ENCODE measurements at places on chromosomes 12 and 14.

GRCh38 chr14:87122166-87122565 is 870.8 kb downstream of the GALC start:
- DNase-seq = no peak

DNA sequence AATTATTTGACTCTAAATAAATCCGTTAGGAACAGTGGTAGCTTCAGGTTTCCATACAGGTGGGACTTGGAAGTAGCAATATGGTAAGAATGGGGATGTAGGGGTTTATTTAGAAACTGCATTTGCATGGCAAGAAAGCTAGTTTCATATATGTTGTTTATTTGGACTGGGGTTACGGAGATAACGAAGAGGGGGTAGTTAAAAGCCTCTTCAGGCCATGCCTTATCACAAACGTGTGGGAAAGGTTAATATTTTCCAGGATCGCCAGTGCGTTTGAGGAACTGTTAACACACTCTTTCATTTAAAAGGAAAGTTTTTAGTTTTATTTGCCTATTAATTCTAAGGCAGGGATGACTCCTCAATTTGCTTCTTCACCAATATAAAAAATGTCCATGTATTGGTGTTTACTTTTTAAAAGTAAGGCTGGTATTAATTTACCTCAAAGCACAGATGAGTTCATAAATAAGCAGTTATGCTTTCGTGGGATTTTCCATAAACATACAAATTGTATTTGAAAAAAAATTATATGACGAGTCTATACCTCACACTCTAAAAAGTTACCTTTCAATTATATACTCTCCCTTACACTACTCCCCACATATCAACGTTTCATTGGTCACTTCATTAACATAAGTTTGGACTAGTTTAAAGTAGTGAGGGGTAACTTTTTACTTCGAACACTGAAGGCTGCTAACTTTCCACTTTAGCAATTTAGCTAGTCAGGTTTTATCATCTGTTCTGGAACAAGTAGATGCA is 814 bp downstream of the RAB2B start:
- no peak for DNase-seq

DNA sequence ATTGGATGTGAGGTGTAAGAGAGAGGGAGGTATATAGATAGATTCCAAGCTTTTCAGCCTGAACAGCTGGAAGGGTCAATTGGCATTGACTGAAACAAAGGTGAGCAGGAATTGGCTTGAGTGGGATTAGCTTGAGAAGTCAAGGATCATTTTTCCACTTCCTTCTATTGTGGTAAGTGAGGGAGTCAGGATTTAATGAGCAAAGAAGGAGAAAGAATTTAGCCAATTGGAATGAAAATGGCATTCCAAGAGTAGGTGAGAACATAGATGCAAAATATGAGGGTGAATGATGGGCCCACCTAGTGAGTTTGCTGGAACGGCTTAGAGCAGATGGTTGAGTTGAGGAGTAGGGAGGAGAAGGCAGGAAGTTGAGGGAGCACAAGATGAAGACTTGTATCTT is 56.5 kb upstream of the ETV6 start:
- no peak for DNase-seq

DNA sequence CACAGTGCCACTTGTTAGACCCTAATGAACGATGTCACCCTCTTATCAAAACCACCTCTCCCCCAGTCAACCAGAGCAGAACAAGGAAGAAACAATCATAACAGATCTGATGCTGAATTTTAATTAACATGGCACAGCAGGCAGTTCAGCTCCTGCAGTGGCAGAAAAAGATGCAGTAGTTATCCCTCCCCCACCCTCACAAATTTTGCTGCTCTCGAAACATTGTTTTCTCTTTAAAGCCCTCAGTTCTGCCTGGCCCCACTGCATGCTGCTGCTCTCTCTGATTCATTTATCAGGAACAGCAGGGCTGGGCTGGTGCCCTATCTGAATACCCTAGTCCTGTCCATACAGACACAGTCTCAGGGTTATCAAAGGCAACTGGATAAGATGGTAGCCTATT is 12.2 kb downstream of the CCDC175 start:
- no peak for DNase-seq

DNA sequence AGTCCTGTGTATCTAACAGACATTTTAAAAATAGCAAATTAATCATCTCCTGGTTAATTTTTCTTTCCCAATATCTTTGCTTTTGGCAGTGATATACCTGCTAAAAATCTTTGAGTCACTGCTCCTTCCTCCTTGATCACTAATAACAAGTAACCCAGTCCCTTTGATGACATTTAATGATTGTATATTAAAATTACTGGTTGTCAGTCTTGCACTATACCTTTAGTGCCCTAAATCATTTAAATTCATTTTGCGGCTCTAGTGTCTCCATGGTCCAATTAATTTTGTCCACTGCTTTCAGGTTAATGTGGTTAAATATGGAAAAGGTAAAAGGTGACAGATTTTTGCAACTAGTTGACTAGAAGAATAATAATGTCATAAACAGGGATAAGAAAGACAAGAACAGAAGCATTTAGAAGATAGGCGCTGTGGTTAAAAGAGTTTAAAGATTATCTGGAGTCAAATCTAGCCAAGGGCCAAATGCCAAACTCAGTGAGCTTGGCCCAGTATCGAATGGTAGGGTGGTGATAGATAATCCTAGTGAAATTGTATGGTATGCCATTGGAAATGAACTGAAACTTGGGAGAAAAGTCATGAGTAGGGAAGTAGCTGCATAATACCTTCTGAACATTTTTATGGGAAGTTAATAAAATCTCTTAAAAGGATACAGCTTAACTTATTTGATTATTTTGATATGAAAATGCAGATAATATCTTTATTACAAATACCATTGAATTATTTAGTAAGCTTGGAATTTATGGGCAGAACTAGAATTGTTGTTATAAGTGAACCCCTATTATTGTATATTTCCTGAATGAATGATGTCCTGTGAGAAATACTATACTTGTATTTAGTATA is 115.0 kb downstream of the PCNX1 start:
- DNase-seq = no peak

DNA sequence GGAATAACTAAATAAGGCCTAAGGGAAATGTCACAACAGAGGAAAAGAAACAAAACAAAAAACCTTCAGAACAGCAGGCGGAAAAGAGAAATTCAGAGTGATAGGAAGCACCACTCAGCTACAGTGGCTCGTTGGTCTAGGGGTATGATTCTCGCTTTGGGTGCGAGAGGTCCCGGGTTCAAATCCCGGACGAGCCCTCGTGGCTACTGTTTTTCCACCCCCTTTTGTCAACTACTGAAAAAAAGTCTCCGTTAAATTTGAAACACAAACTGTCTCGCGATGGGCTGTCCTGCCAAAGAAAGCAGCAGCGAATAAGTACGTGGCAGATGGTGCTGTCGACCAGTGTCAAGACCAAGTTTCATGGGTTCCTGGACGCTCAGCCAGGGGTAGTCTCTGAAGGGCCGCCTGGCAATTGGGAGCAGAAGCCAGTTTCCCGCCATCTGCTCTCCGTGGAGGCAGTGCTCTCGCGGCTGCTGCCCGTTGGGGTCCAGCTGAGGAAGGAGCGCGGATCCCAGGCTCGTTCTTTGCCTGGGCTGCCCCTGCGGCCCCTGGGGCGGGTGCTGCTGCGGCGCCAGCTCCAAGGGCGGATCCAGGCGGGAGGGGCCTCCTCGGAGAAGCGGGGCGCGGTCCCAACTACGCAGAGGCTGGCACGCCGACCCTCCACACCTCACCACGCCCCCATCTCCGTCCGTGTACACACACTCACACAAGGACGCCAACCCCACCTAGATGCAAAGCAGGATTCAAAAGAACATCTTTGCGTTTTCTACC is at the start of gene RNASE4:
RNASE4 (plus strand) TSS at position 670 of the 771 bp plus-strand sequence. CDS start 14,812 bp downstream, outside the sequence.
- DNase-seq = peak; percentile 93

DNA sequence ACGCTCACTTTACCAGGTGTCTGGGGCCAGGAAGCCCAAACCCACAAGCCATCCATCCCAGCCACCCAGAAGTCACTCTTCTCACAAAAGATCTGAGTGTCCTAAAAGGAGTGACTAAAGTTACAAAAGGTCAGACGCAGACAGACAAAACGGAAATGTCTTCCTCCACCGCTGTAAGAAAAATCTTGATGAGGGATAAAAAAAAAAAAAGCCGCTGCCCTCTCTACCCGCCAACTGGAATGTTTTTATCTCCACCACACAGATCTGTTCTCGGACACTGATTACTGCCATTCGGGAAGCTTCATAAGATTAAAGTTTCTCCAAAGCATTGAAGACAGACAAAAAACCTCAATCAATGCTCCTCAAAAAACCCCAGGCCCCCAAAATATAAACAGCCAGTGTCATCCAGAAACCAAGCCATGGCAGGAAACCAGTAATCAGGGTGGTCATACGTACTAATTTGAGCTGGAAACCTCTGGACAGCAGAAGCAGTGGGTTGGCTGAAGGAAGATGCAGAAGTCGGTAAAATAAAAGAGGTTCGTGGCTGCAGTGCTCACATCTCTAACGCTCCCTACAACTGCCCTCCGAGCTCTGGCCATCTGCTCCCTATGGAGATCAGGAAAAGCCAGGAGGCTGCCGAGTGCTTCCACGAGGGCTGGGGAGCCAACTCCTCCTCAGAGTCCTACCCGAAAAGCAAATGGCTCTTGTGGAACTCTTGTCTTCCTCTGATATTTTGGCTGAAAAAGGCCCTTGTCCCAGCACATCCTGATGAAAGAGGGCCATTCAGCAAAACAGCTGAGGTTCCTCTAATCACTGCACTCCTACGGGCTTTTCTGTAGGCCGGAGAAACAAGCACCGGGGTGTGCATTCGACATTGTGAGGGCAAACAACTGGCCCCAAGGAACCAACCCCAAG is 30.3 kb downstream of the SSH1 start:
- DNase-seq = peak; percentile 35

DNA sequence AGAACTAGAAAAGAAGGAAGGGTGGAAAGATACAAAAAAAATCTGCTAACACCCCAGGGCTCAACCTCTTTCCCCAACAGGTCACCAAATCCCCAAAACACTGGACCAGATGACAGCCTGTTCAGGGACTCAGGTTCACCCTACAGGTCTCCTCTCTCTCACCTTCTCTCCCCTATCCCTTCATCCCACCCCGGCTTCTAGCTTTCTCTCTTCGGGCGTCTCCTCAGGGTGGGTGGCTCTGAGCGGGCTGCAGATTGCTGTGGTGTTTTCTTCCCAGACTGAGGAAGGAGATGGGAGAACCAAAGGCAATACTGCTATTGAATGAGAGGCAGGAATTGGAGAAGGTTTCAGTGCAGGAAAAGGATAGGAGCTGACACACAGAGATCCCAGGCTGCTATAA is 39.3 kb downstream of the ANO2 start:
- no peak for DNase-seq

GRCh38 chr12:113825705-113826104 is 140.4 kb downstream of the RBM19 start:
- DNase-seq = no peak

GRCh38 chr14:68791902-68792677 is 777 bp downstream of the ZFP36L1 start:
- DNase-seq = peak; percentile 10

GRCh38 chr12:24905431-24905830 is 43.5 kb downstream of the BCAT1 start:
- no peak for DNase-seq

DNA sequence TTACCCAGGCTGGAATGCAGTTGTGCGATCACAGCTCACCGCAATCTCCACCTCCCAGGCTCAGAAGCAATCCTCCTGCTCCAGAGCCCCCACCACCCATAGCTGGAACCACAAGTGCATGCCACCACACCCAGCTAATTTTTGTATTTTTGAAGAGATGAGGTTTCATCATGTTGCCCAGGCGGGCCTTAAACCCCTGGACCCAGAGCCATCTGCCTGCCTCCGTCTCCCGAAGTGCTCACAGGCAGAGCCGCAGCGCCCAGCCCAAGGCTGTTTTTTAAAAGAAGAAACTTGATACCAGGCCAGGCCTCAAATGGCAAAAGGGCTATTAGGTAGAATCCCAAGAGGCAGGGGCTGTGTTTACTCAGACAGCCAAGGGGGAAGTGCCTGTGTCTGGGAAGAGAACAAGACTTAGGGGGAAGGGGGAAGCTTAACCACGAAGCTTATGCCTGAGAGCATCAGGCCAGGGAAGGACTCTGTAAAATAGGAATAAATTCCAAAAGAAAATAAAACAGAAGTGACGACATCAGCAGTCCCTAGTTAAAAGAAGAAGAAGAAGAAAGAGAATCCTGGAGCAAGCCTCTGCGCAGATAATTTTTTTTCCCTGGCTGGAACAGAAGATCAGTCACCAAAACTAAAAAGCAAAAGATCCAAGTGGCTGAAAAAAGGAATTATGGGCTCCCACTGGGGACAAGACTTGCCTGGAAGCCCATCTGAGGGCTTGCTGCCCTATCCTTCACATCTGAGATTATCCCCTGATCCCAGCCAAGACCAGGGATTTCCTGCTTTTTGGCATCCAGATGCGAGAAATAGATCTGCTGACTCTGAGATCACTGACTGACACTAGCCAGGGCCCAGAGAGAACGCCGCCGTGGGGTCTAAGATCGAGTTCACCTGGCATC is 170.5 kb downstream of the NDUFA12 start:
- DNase-seq = peak; percentile 79

DNA sequence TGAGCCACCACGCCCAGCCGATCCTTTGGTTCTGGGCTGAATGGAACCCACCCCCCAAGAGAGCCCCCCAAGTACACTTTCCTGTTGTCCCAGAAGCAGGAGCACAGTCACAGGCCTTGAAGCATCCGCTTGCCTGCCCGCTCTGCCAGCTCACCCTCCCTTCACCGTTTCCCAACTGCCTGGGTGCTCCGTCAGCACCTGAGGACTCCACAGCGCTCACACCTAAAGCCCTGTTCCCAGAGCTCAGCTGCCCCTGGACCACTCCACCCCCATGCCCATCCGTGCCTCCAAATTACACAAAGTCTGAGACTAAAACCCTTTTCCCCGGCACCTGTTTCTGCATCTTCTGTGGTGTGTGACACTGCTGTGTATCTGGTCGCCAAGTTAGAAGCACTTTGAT is 44.3 kb upstream of the TRAF3 start:
- no peak for DNase-seq

GRCh38 chr12:49089821-49090773 is 4.5 kb downstream of the DHH start:
- peak; percentile 44 for DNase-seq

- peak; percentile 40 for DNase-seq
Measured at GRCh38 chr12:77796775-77797174, 33.9 kb upstream of the NAV3 start.

DNA sequence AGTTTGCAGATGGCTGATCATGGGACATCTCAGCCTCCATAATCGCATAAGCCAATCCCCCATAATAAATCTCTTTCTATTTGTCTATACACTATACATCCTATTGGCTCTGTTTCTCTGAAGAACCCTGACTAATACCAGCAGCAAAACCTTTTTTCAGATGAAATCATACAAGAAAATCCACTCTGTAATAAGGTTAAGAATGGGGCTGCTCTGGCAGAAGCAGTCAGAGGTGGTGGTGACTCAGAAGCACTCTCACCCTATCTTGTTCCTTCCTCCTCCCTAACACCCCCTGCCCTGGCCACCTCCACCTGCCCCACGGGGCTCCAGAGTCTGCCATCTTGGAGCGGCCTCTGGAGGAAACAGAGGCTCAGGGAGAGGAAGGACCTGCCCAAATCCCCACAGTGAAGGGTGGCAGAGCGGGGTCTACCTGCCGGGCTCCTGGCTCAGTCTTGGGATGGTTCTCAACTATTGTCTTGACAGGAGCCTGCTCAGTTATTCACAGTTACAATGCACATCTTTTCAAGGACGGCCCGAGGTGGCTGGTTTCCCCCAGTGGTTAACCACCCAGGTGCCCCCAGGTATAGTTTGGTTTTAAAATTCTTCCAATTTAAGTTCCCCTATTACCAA is 109.3 kb upstream of the EVL start:
- no peak for DNase-seq
